Activated CD8-positive, alpha-beta memory T cell treated with anti-CD3 and anti-CD28 coated beads, Interleukin-2, amount 10 ng/mL, durations not matched to agents 7 days and 5 days (primary cell): ENCODE measurements at places on chromosomes 3 and 15. TPM values are rescaled to one million over a fixed set of nuclear protein-coding genes. Genes with fewer than 3 reads are reported as not detected.

DNA sequence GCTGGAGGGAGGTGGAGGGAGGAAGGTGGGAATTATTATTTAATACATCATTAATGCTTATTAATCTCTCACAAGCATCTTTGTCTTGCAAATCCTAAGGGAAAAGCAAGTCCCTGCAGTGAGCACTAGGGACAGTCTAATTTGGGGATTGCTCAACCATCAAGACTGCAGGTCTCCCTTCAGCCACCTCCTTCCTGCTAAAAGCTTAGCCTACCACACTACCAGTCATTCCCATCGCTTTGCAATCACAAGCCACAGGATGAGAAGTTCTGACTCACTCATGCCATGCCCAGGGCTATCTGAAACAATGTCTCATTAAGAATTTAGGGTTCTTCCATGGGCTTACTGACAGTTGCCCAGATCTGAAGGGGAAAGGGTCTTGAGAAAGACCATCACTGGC lies 51.0 kb upstream of the EIF1B start:
- no peak for DNase-seq

- no peak for DNase-seq
Measured at GRCh38 chr3:140023616-140024530, 88.9 kb downstream of the CLSTN2 start.

DNA sequence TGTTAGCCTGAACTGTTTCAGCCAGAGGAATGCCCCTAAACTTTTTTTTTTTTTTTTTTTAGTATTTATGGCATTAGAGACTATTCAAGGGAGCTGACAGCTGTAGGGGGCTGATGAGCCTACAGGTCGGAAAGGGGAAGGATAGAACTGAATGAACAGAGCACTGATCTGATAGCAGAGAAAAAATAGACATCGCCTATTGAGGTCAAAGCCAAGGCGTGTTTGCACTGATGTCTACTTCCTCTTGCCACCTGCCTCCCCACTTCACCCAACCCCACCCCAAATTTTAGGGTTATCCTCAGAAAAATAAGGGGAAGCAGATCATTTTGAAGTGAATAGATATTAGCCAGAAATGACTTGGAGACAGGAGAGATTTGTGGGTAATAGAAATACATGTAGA lies 3.0 kb upstream of the ZMAT3 start:
- no peak for DNase-seq

GRCh38 chr3:52531860-52532516 lies 1.7 kb downstream of the NT5DC2 start:
- DNase-seq, result no peak

DNA sequence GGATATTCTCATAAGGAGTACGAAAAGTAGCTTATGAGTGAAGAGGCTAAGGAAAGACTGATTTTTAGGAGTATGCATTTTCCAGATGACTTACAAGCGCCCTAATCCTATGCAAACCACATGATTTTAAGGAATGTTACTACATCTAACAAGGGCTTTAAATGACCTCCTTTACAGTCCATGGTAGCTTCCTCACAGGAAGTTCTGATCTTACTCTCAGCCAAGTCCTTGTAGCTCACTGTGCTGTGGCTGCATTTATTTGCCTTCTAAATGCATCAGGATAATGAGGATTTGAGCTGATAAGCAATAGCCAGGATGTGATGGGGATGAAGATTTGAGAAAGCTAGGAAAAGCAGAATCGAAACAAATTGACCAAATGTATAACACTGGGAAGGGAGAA lies 896.0 kb downstream of the MCTP2 start:
- DNase-seq, result no peak

AP4E1 gene
- 18.4 TPM for total RNA-seq

ISL2 gene
- total RNA-seq, result 3.2 TPM
